Astrocyte of the spinal cord (primary cell): ENCODE measurements at places on chromosomes 11 and 22.

- no peak for DNase-seq
These were observed 21.7 kb upstream of the SLN start for GRCh38 chr11:107733518-107733917.

GRCh38 chr11:69551963-69552362 lies 70.5 kb downstream of the LINC01488 start:
- DNase-seq, result no peak

- DNase-seq, result no peak
These were observed 70.6 kb downstream of the PDHX start for GRCh38 chr11:34986883-34987520.

DNA sequence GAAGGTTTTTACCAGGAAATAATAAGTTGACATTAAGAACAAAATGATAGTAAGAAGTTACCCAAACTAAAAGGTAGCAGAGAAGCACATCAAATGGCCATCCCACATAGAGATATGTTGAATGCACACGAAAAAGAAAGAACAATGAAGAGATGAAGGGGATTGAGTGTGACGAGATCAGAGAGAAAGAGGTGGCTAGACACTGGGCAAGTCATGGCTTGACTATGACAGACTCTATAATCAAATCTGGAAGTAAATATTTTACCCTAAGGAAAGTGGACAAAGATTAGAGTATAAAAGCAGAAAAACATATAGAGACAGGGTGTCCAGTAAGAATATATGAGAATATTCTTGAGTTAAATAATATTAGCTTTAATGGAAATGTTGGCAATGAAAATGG lies 31.4 kb downstream of the CASP12 start:
- no peak for DNase-seq

DNA sequence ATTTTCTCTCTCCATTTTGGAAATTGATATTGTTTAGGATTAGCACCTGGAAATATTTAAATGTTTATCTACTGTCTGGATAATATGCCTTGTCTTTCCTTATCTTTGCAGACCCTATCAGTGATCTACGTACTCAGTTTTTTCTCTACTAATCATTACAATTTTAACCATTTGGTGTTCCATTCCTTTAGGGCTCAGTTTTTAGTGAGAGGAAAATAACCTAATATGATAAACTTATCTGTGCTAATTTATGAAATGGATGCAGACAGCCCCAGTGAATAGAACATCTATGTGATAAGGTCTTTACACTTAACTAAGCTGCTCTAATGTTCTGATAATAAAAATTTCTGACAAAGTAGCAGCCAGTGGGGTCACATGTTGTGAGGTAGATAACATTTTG lies 68.5 kb downstream of the SVIP start:
- no peak for DNase-seq

GRCh38 chr11:130606781-130607511 lies 158.5 kb downstream of the ADAMTS15 start:
- DNase-seq, result peak; percentile 66

GRCh38 chr11:96014217-96014616 lies 90.3 kb upstream of the MTMR2 start:
- peak; percentile 65 for DNase-seq

GRCh38 chr22:37161443-37161842 lies 11.7 kb upstream of the IL2RB start:
- DNase-seq, result no peak

GRCh38 chr22:22184277-22184807 lies 60.2 kb upstream of the VPREB1 start:
- DNase-seq, result no peak

DNA sequence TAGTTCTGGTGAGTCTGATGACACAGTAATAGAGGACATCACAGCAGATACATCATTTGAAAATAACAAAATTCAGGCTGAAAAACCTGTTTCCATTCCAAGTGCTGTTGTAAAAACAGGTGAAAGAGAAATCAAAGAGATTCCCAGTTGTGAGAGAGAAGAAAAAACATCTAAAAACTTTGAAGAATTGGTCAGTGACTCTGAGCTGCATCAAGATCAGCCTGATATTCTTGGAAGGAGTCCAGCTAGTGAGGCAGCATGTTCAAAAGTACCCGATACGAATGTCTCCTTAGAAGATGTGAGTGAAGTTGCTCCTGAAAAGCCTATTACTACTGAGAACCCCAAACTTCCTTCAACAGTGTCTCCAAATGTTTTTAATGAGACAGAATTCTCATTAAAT lies 38.7 kb downstream of the RTN3 start:
- DNase-seq, result peak; percentile 73

- DNase-seq, result no peak
These were observed 1329.0 kb downstream of the LRRC4C start for GRCh38 chr11:40130427-40130826.

- no peak for DNase-seq
These were observed 16.8 kb upstream of the PRG2 start for GRCh38 chr11:57407010-57407920.

DNA sequence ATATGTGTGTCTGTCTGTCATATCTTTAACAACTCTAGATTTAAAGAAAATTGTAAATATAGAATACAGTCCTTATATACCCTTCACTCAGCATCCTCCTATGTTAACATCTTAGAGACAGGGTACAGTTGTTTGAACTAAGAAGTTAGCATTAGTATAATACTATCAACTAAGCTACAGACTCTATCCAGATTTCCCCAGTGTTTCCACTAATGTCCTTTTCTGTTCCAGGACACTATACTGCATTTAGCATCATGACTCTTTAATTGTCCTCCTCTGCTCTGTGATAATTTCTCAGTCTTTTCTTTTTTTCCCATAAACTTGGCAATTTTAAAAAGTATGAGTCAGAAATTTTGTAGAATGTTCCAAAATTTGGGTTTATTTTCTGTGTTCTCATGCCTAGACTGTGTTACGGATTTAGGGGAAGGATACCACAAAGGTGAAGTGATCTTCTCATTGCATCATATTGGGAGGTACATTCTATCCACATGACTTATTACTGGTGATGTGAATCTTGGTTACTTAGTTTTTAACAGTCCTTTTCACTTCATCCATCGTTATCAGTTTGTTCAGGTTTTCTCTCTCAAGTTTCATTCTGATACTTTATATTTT lies 168.4 kb downstream of the SBF2 start:
- DNase-seq, result no peak

DNA sequence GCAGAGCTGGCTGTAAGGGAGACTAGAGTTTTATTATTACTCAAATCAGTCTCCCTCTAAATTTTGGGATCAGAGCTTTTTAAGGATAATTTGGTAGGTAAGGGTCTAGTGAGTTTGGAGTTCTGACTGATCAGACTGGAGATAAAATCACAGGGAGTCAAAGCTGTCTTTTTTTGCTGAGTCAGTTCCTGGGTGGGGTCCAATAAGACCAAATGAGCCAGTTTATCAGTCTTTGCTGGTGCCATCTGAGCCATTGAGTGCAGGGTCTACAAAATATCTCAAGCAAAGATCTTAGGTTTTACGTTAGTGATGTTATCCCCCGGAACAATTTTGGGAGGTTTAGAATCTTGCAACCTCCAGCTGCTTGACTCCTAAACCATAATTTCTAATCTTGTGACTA lies 935.1 kb upstream of the RAG2 start:
- no peak for DNase-seq

- no peak for DNase-seq
These were observed 3.1 kb upstream of the EHD1 start for GRCh38 chr11:64881476-64881875.

GRCh38 chr11:76978818-76979217 lies 55.4 kb upstream of the B3GNT6 start:
- no peak for DNase-seq

DNA sequence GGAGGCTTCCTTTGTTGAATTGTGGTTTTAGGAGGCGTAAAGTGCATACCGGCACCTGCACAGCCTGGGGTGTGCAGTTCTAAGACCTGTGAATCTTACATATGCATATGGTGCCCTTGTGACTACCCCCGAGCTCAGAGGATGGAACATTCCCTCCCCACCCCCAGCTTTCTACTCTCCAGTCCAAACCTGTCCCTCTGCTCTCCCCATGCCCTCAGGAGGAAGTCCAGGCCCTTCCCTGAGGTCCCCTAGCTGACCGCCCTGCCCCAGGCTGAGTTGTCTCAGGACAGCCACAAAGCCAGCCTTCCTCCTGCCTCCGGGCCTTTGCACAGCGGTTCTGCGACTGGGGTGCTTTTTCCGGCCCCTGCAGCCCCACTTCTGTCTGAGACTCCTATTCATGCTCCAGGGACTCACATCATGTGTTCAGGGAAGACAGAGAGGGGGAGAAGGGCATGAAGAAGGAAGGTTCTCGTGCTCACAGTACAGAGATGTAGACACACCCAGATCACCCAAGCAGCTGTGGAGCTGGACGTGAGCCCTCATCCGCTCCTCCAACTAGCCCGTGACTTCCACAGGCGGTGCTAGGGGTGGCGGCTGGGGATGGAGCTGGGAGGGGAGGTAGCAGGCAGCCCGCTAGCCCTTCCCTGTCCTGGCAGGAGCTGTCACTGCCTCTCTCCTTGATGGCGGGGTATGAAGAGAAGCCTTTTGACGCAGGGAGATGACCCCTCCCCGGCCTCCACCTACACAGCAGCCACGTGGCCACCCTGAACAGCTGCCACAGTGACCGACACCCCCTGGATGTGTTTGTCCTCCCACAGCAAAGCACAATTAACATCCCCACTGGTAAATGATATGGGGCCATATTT lies 50.8 kb downstream of the FLRT1 start:
- DNase-seq, result no peak

GRCh38 chr22:37509059-37509860 lies 10.0 kb downstream of the CARD10 start:
- DNase-seq, result no peak

- DNase-seq, result no peak
These were observed 16.7 kb downstream of the ABTB2 start for GRCh38 chr11:34341096-34341495.

DNA sequence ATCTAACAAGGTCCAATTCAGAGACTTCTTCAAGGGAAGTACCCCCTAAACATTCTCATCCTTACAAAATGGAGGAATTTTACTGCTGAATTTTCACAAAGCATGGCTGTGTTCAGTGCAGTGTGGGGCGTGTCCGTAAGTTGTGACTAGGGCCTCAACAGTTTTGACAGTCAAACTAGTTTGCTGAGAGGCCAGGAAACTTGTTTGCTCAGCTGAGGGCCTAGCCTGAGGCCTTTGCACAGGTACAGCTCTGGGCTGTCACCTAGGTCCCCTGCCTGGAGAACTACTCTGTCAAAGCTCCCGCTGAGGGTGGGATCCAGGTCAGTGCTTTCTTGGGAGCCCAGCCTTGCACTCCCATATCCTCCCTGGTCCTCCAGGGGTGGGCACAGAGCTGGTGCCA lies 27.9 kb downstream of the TCP11L1 start:
- no peak for DNase-seq

GRCh38 chr11:70319396-70320076 lies 49.0 kb downstream of the PPFIA1 start:
- DNase-seq, result no peak
